ENCODE measurements at places on chromosomes 7 and 10.

DNA sequence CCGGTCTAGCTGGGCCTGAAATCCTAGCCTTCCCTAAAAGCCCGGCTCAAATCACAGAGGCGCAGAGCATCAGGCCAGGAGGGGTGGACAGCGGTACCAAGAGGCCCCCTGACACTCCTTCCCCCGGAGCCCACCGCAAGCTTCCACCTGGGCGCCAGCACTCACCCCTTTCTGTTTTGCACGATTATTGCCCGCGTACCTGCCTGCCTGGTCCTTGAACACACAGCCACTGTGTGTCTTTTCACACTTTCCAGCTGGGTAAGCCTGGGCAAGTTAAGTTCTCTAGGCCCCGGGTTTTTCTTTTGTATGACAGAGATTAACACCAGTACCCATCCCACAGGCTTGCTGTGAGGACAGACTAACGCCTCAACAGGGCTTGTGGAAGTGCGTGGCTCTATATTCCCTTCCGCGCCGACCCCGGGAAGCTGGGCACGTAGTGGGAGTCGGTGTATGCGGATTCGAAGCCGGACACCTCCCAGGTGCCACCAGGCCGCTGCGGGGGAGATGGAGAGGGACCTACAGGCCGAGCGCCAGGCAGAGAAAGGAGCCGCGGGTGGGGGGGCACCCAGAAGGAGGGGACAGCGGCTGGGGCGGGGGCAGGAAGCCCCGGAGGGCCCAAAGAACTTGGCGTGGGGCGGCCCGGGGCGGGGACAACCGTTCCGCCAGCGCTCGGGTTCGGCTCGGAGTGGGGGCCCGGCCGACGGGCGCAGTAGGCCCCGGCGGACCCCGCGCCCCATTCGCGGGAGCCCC is 792 bp downstream of the ZNF746 start:
- DNase-seq, result peak; percentile 11

GRCh38 chr10:96072674-96073073 is 29.3 kb downstream of the CCNJ start:
- no peak for DNase-seq

DNA sequence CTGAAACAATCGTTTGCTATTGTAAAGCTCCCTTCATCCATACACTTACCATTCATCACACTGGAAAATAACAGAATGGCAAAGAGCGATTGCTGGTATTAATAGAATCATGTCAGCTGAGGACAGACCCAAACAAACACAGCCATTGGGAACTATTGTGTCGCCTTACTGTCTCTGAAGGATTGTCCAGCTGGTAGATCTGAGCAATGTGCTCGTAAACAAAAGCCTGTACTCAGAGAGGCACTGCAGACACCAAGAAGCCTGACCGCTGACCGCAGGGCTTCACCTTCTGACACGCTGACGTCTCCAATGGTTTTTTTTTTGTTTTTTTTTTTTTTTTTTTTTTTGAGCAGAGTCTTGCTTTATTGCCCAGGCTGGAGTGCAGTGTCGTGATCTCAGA is 151.0 kb upstream of the FRMD4A start:
- no peak for DNase-seq

DNA sequence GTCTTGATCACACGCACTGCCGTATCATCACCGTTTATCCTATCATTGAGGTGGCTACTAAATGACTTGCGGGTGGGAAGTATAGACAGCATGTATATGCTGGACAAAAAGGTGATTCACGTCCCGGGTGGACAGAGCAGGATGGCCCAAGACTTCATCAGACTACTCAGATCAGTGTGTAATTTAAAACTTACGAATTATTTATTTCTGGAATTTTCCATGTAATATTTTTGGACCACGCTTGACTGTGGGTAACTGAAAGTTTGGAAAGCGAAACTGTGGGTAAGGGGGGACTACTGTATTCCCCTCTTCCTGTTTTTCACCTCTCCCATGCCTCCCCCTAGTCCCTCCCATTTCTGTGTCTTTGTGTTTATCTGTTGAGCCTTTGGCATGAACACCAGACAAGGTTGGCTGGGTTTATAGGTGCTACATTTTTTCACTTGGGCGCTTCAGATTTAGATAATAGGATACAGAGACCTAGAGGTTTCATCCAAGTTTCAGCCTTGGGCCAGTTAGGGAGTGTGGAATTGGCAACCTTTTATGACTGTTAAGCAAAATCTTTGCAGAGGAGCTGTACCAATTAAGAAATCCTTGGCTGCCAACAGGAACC is 55.8 kb downstream of the RBM20 start:
- DNase-seq, result no peak

- no peak for DNase-seq
Observed at GRCh38 chr7:102432442-102433218, 745 bp upstream of the ORAI2 start.

All from suppressor macrophage (primary cell).